ENCODE measurements at places on chromosomes 5 and 9.

GRCh38 chr9:116087751-116088194 lies 65.8 kb upstream of the PAPPA start:
- no peak for DNase-seq

DNA sequence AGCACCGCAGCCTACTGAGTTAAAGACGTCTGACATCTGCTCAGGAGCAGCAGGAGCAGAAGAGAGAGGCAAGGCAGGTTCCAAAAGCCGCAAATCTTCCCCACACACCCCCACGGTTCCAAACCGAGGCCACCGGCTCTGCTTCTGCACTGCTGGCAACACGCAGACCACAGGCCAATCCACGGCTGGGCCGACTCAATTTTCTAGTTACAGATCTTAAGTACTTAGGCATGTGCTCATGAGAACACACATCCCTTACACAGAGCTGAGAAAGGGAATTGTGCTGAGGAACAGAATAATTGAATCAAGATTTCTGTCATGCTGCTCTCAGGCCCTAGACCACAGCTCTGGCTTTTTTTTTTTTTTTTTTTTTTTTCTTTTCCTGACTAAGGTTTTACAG lies 32.6 kb downstream of the PAX5 start:
- no peak for DNase-seq

GRCh38 chr5:32325062-32325461 lies 12.3 kb upstream of the MTMR12 start:
- no peak for DNase-seq

GRCh38 chr5:39420482-39421145 lies 4.2 kb downstream of the DAB2 start:
- no peak for DNase-seq

DNA sequence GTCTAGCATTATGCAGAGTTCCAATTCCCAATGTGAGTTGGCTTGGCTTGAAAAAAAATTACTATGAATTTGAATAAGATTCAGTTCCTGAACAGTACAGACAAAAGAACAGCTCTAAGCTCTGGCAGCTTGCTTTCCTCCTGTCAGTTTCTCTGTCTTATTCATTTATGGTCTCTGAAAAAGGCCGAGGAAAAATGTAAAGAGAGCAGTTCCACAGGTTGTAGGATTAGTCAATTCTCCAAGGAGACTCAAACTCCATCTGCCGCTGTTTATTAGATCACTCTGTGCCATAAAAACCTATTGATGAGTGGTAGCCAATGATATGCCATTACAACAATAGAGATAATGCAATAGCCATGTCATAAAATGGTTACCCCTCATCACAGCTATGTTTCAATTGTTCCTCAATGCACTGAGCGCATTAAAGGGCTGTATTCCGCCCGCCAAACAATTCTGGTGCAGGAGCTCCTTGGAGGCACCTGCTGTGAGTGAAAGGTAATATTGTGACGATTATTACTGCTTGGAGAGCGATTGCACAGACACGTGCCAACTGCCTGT lies 188.2 kb downstream of the ARRDC3 start:
- no peak for DNase-seq

- DNase-seq: no peak
These were observed 135.6 kb downstream of the LIFR start for GRCh38 chr5:38420691-38421390.

GRCh38 chr9:100437860-100438805 lies 11.2 kb downstream of the MSANTD3 start:
- DNase-seq: peak; percentile 59
